Left renal pelvis (tissue), 4 donors: ENCODE measurements at places on chromosomes 7 and 10. TPM values are rescaled to one million over a fixed set of nuclear protein-coding genes. Genes with fewer than 3 reads are reported as not detected.

DNA sequence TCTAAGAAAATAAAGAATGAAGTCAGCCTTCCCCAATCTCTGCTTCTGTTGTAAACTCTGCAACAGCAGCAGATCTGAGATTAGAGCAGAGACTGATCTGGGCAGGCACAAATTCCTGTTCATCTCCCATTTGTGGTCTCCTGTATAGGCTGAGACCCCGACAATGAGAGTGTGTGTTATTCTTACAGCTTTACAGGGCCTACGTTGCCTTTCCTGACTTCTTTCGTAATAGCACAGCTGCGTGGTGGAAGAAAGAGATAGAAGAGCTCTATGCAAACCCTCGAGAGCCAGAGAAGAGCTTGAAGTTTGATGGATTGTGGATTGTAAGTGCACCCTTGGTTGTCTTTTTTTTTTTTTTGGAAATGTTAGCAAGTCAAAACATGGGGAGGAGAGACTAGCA is 72.1 kb downstream of the PRSS58 start:
- no peak for DNase-seq

DNA sequence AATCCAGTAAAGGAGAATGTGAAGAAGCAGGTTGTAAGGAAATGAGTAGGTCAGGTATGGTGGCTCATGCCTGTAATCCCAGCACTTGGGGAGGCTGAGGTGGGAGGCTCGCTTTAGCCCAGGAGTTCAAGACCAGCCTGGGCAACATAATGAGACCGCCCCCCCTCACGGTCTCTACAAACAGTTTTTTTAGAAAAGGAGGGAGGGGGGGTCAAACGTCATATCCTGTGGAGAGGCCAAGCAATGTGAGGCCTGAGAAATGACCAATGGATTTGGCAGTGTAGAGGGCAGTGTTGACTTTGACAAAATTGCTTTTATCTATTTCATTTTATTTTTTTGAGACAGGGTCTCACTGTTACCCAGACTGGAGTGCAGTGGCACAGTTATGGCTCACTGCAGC is 2.3 kb upstream of the DNAJB12 start:
- DNase-seq: no peak

DNA sequence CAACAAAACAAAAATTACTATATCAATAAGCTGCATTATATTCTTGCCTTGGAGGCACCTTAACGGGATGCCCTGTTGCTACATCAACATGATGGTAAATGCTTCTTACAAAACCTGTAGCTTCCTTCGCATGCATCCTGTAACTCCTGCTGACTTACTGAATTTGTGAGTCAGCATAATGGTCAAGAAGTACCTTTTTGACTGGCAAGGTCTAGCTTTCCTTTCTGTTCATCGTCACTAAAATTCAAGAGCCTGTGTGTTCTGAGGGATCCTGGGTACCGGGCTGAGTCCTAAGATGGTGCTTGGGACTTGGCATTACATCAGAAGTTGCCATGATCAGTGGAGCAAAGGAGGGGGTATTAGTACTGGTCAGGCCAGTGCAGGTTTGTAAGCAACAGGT is 4.9 kb downstream of the PFKFB3 start:
- DNase-seq: no peak

DNA sequence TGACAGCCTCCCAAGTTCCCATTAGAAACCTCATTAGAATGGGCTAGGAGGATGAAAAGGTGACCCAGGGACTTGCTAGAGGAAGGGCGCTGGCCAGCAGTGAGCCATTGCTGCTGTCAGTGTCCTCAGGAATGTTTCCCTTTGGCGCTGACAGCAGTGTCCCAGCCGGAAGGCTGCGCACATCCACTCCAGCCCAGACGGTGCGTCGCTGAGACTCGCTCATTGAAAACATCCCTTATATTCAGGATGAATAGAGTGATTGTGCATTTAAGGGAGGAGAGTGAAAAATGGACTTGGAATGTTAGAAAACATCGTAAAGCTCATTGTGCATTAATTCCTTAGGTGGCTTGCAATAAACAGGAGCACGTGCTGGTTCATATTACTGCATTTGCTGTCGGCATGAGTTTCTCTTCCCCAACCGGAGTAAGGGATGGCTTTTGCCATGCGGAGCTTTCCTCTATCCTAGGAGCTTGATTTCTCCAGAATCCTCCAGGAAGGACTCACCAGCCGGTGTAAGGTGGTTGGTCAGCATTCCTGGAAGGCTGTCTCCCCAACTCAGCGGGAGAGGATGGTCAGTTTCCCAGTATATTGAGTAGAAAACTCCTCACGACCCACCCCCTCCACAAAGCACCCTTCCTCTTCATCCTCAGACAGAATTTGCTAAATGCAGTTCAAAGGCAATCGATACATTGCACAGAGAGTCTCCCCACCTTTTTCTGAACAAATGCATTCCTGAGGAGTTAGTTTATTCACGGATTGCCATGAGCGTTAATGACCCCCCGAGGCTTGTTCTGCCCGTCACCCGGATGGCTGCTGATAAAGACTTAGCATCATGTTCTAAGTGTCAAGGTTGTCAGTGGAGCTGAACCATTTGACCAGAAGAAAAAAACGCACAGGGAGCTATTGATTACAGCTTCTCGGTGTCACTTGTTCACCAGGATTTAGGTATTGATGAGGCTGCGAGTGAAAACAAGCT is 201.8 kb downstream of the EBF3 start:
- no peak for DNase-seq

DNA sequence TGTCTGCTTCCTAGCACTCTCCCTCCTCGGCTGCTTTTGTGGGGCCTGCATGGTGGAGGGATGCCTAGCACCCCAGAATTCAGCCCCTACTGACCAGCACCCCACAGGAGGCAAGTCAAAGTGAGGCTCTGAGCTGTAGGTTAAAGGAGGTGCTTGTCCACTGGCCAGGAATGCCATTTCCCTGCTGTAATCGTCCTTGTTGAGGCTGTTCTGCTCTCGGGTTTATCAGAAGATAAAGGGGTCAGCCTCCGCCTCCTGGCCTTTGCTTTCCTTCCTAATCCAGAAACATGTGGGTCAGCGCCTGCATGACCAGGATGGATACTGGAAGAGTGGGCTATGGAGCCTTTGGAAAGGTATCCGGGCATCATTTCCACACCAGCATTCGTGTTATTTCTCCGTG is 98.9 kb downstream of the MKI67 start:
- no peak for DNase-seq

C1QL3 gene
- polyA plus RNA-seq: 0.12 TPM
